ENCODE measurements at places on chromosomes 4 and X.

DNA sequence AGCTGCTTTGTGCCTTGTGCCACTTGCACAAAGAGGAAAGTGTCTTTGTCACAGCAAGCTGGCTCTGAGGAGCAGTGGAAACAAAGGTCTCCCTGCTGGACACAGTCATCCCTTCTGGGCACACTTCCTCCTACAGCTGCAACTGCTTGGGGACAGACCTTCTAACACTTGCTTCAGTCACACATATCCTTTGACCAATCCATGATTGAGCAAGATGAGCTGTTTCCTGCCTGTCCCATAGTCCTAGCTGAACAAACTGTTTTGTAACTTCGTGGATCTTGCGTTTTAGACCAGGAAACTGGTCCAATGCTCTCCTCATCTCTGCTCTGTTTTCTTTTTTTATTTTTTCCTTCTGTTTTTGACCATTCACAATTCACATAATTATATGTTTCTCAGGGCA is 98.5 kb downstream of the RRAGB start:
- ATAC-seq, result no peak

DNA sequence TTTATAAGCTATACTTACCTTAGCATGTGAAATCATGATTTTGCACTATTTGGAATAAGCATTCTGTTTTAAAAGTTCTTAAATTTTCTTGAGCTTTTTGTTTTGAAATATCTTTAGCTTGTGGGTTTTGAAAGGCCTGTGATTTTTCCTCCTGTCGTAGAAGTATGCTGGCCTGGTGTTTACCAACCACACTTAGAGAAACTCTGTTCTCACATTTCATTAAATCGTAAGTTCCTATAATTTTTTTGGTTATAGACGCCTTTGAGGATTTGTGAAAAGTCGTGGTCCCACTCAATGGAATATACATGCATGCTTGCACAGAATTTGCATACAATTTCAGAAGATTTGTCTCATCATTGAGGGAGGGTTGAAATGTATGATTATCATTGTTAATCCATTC is 63.6 kb downstream of the PDLIM5 start:
- no peak for ATAC-seq

- ATAC-seq, result no peak
Observed at GRCh38 chr4:86380181-86380724, 20.4 kb upstream of the MAPK10 start.

DNA sequence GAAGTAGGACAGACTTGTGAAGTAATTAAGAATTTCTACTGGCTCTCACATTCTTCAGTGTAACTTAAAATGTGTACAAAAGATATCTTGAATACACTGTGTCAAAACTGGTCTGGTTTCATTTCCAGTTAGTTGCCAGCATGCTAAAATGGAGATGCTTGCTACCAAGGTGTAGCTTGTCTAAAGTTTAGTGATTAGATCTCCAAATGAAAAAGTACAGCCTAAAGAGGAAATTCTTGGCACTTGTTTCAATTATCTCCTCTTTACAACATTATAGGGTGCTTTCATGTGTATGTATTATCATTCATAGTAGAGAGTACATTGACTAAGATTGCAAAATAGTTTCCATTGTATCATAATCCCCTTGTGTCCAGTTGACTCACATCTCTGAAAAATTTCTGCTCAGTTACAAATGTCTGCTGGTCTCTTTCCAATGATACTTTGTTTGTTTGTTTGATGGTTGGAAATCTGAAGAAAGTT is 97.3 kb upstream of the SPRY1 start:
- no peak for ATAC-seq

- ATAC-seq, result no peak
Observed at GRCh38 chr4:53935780-53936179, 128.6 kb downstream of the CHIC2 start.

DNA sequence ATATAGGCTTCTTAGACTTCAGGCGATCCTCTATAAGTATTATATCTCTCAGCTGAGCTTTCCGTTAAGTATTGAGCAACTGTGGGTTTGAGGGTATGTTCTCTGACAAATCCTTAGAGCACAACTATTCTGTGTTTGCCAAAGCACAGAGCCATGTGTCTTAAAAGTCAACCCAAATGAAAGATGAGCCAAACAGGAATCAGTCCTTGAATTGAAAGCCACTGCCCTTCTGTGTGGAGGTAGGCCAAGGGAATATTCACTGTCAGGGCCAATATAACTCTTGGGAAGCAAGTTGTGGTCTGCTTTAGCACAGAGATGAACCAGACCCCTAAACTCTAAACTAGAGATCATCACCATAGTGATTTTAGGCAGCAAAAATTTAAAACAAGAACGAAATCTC is 164.0 kb downstream of the STAG2 start:
- no peak for ATAC-seq

- no peak for ATAC-seq
Observed at GRCh38 chr4:27638163-27638915, 777.7 kb downstream of the STIM2 start.

DNA sequence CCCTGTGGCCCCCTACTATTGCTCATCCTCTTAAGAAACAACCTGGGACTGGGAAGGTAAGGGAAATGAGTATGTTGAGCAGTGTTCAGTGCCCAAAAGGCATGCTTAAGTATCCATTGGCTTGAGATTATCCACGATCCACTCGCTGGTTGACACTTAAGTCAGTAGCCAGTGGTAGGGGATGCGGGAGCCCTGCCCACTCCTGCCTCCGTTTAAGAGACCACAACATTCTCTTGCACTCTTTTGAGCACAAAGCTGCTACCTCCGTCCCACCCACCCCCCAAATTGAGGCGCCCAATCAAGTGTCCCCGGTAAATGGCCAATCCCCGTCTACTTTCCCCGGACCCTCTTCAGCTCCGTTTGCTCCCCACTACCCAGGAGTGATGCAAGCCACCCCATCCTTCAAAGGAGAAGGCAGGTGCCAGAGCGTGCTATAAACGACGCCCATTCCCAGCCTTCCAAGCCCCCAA is 25.0 kb downstream of the UTP14A start:
- ATAC-seq, result peak; percentile 9

DNA sequence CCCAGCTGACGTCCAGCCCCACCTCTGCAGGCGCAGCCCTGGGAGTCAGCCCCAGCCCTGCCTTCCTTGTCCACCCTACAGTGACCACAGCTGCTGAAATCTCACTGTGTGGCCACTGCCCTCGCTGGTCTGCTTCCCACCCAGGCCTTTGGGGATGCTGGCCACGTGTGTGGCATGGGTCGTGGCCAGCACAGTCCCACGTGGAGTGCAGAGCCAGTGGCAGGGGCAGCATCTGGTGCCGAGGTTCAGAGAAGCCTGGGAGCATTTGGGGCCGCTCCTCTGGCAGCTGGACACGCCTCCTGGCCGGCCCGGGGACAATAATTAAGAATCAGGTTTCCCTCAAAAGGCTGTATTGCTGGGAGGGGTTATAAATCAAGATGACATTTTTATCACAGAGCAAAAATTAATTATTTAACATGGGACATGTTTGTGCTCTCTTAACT is 92.1 kb downstream of the HMX1 start:
- ATAC-seq, result no peak

DNA sequence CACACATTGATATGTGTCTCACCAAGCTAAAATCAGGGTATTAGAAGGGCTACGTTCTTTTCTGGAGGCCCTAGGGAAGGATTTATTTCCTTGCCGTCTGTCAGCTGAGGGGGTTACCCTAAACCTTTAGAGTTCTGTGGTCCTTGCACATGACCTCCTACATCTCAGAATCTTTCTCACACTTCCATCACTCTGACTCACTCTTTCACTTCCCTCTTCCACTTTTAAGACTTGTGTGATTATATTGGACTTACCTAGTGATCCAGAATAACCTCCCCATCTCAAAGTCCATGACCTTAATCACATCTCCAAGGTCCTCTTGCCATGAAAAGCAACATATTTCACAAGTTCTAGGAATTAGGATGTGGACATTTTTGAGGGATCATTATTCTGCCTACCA is 53.6 kb upstream of the FUNDC1 start:
- ATAC-seq, result no peak

DNA sequence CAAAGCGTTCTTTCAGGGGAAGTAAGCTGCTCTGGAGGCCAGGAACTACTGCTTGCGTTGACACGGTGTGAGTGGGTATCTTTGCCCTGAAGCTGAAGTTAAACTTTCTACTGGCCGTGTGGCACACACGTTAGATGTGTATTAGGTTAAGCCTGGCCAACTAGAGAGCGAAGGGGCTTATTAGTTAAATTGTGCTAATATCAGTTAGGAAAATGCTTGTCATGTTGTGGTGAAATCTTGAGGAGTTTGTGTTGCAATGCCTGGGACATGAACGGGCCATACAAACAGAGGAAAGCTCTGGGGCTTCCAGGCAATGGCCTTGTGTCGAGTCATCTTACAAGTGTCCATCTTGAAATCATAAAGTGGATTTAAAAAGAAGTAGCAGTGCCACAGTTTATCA is 62.6 kb downstream of the NSUN7 start:
- ATAC-seq, result no peak

DNA sequence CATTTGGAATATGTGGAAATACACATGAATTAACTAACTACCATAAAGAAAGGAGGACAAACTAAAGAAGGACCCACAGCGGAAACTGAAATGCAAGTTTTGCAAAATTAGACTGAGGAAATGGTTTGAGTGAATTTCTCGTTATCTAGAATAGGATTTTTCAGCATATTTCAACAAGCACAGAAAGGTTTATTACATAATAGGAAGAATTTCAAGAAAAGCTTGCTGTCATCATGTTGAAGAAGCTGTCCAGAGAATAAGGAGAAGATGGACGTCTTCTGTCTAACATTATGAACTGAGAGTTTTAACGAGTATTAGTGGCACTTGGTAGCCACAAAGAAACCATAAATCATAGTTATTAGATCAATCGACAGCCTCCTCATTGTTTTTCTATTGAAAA is 45.0 kb downstream of the TEC start:
- ATAC-seq, result no peak

- no peak for ATAC-seq
Observed at GRCh38 chr4:141771889-141772830, 135.8 kb downstream of the IL15 start.

DNA sequence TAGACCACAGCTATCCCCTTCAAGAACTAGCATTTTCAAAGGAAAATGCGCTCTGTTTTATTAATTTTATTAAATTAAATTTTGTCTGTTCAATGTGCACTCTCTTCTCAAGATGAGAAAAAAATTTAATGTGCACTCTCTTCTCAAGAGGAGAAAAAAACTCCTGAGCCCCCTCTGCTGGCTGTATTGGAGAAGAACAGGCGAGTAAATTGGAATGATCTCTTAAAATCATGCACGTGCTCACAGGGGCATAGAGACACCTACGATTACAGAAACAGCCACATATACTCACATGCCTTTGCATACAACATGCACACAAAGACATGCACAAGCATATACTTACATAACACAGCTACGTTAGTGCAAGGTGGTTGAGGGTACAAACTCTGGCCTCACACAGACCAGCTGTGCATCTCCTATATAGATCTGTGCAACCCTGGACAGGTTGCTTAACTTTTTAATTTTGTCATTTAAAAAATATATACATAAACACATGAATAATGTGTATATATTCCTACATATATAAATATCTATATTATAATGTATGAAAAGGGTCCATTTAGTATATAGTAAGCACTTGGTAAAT is 176.2 kb upstream of the CXorf66 start:
- peak; percentile 80 for ATAC-seq

GRCh38 chr4:137955595-137955994 is 286.6 kb downstream of the SLC7A11 start:
- no peak for ATAC-seq

GRCh38 chrX:119266364-119266995 is 30.4 kb downstream of the PGRMC1 start:
- ATAC-seq, result peak; percentile 88

DNA sequence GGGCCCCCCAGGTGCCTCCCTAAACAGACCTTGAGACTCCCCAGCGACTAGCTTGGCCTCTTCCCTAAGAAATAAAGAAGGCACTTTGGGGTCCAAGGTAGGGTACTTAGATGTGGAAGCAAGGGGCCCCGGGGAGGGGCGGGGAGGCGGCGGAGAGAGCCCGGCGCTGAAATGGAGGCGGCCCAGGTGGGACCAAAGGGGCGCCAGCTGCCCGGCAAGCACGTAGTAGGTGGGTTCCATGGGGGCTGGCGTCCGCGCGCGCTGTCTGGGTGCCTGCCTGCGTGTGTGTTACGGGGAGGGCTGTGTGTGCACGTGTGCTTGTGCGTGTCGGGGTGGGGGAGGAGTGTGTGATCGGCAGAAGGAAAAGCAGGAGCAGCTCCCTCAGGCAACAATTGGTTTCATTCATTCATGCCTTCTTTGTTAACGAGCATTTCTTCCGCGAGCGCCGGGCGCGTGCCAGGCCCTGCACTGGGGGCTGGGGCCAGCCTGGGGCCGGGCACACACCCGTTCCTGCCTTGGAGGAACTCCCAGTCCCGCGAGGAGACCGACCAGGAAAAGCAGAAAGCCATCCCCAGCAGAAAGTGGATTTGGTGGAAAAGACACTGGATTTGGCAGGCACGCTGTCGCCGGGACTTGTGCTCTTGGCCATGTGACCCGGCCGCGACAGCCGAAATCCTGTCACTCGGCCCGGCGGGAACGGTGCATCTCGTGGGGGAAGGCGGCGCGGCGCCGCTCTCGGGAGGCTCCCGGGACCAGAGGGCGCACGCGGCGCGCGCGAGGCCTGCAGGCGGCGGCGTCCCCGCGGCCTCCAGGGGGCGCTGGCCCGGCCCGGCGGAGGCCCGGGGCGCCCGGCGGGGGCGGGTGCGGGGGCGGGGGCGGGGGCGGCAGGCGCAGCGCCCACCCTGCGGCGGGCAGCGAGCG is 3.3 kb upstream of the DUSP9 start:
- peak; percentile 30 for ATAC-seq

DNA sequence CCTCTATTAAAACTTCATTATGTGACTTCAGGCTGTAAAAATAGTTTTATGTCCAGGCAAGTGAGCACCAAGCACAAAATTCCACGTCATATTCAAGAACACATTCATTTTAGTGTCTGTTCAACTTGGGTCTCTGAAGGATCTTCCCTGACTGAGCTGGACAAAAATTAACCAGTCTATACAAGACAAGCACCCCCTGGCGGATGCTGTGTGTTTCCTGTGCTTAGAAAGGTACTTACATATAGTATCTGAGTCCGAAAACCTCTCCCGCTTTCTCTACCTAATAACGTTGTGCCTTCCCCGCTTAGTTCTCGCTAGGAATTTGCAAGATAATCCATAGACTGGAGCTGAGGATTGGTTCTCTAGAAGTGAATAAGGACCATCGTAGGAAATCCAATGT is 2214.5 kb upstream of the TENM3 start:
- peak; percentile 92 for ATAC-seq

DNA sequence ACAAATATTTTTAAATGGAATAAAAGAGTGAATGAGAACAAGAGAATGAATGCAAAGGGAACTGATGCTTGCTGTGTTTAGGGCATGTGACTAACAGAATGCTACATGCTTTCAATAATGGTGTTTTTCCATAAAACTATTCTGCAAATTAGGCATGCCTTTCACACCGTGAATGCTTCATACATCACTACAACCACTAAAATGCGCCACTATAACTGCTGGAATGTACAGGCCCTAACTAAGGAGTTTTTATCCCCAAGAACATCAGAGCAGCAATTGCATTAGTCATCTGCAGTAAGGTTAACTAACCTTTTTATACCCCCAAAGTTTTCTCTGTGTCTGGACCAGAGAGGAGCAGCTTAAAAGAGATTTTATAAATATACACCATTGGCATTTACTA is 190.4 kb downstream of the ARAP2 start:
- no peak for ATAC-seq

GRCh38 chr4:85823295-85823694 is 348.3 kb downstream of the ARHGAP24 start:
- no peak for ATAC-seq

- ATAC-seq, result no peak
Observed at GRCh38 chr4:15402974-15403373, 24.9 kb upstream of the C1QTNF7 start.

GRCh38 chr4:113678641-113679040 is 82.9 kb downstream of the CAMK2D start:
- no peak for ATAC-seq

- no peak for ATAC-seq
Observed at GRCh38 chr4:182093431-182093831, 149.8 kb upstream of the TENM3 start.

Data from SK-N-SH treated with all-trans-retinoic acid at 6 μM for 48 hours (cell line).